Uterus (tissue), 4 donors: ENCODE measurements at places on chromosomes 1 and 21. TPM values are rescaled to one million over a fixed set of nuclear protein-coding genes. Genes with fewer than 3 reads are reported as not detected.

Gene CHD5
- not detected for total RNA-seq

Gene SPAG17
- total RNA-seq, result not detected

Gene HNRNPR
- 29.7 TPM for total RNA-seq

Gene C1orf56
- total RNA-seq, result 5.1 TPM

Gene CFHR1
- not detected for total RNA-seq

Gene KCNJ6
- total RNA-seq, result not detected

Gene PERM1
- total RNA-seq, result not detected

Gene GJA8
- total RNA-seq, result not detected

Gene SDC3
- 23.6 TPM for total RNA-seq

Gene NBPF20
- total RNA-seq, result 5.9 TPM

Gene SRGAP2B
- total RNA-seq, result 34.0 TPM

Gene LCE4A
- not detected for total RNA-seq

Gene KLHDC9
- total RNA-seq, result 12.1 TPM

Gene ZNF697
- total RNA-seq, result 25.5 TPM

Gene SFT2D2
- total RNA-seq, result 78.6 TPM

- DNase-seq, result no peak
Measured at GRCh38 chr1:241229216-241229615, 127.8 kb downstream of the RGS7 start.

DNA sequence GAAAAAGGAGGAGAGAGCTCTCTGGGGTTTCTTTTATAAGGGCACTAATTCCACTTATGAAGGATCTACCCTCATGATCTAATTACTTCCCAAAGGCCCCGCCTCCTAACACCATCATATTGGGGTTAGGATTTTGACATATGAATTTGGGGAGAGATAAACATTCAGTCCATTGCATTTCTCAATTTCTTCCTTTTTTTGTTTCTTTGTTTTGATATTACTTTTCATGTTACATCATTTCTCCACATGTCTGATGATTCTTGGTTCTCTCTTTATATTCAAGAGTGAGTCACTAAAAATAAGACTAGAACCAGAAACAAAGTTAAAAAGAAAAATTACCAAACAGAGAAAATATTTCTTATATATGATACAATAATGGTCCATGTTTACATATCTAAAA, 63.2 kb upstream of the DUSP10 start:
- DNase-seq, result no peak

DNA sequence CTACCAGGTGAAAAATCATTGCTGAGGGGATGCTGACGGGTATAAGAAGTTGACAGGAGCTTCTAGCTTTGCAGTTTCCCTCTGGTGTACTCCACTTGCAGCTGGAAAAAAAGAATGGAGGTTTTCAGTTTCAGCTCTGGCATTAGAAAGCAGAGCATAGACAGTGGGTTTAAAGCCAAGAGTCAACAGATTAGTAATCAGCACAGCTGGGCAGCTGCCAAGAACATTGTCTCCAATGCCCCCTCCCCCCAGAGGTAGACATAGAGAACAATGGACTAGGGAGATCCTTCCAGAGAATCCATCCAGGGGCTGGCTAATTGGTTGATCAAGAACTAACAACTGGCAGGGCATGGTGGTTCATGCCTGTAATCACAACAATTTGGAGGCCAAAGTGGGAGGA, 10.1 kb upstream of the ZBTB8B start:
- no peak for DNase-seq

DNA sequence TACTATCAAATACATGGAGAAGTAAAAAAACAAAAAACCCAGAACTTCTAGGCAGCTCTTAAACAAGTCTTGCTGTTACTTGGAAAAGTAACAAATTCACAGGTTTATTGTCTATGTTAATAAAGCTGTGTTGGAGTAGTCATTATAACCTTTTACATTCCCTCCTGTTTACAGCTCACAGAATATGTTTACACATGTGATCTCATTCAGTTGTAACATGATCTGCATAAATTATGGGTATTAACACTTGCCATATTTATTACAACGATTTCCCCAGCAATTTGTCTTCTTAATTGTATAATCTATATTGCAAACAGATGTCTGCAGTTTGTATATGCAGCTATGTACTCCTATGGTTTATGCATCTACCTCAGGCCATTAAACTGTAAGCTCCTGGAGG, 28.6 kb downstream of the ERG start:
- no peak for DNase-seq

GRCh38 chr21:21003701-21004100, 5.5 kb downstream of the NCAM2 start:
- DNase-seq, result no peak

- no peak for DNase-seq
Measured at GRCh38 chr1:202351725-202352124, 3.2 kb downstream of the PPP1R12B start.

DNA sequence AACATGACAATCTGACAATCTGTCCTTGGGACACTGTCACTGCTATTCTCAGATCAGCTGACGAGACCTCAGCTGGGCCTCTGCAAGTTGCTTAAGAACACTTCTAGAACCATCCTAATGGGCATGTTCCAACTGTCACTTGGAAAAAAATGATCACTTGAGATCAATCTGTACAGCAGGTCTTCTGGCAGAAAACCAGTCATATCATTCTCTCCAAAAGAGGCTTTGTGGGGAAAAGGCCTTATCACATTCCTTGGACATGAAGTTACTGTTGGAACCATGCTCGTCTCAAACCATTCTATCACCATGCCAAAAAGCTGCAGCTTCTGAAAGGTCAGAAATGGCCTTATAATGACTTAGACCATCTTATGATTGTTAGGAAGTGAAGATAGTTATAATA, 744.2 kb downstream of the USP25 start:
- DNase-seq, result no peak

DNA sequence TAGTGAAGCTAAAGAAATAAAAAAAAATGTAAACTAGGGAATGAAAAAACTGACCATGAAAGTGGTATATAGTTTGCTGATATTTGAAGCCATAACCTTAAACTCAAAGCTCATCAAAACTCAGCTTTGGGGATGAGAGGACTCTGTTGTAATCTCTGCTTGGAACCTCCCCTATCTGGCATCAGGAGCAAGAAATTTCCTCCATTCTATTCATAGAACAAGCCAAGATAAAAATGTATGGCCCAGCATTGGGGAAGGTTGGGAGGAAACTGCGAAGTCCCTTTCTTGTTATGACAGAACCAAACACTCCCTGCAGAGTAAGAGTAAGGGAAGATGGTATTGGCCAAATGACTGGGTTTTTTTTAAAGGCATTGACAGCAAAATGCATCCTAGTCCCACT, 35.6 kb downstream of the MCOLN2 start:
- DNase-seq, result no peak

- peak; percentile 38 for DNase-seq
Measured at GRCh38 chr1:162062542-162063015, 6.9 kb upstream of the NOS1AP start.

- DNase-seq, result no peak
Measured at GRCh38 chr1:27517907-27518718, 28.1 kb upstream of the WASF2 start.

DNA sequence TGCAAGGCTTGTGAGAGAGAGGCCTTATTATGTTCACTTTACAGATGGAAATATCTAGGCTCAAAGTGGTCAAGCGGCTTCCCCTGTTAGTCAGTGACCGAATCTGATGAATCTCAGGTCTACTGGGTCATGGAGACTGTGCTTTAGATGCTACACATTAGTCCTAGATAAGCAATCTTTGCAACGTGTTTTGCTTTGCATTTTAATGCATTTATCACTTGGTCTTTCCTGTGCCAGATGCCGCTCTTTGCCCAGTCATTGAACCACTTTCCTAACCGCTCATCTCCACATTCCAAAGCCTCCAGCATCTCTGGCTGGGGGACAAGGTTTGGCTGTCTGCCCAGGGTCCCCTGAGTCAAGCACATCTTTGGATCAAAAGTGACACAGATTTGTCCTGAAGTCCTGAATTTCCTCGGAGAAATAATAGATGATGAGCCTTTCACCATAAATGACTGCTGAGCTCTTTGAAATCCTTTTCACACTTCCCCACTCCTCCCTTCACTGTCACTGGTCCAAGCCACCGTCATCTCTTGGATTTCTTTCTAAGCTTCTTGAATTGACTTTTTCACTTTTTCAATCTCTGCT, 96.0 kb upstream of the USP24 start:
- no peak for DNase-seq

- DNase-seq, result no peak
Measured at GRCh38 chr1:201181726-201182125, 8.9 kb upstream of the IGFN1 start.

GRCh38 chr1:227788271-227789083, 27.0 kb upstream of the PRSS38 start:
- DNase-seq, result peak; percentile 85

DNA sequence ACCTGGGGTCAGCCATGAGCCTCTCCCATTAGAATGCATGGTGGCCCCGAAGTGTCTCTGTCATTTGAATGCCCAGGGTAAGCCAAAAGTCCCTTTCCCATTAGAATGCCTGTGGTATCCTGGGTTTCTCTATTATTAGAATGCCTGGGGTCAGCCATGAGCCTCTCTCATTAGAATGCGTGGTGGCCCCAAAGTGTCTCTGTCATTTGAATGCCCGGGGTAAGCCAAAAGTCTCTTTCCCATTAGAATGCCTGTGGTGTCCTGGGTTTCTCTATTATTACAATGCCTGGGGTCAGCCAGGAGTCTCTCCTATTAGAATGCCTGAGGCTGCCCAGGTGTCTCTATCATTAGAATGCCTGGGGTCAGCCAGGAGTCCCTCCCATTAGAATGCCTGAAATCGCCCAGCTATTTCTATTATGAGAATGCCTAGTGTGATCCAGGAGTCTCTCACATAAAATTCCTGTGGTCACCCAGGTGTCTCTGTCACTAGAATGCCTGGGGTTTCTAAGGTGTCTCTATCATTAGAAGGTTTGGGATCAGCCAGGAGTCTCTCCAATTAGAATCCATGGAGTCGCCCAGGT, 65.5 kb downstream of the RNF187 start:
- DNase-seq, result no peak

DNA sequence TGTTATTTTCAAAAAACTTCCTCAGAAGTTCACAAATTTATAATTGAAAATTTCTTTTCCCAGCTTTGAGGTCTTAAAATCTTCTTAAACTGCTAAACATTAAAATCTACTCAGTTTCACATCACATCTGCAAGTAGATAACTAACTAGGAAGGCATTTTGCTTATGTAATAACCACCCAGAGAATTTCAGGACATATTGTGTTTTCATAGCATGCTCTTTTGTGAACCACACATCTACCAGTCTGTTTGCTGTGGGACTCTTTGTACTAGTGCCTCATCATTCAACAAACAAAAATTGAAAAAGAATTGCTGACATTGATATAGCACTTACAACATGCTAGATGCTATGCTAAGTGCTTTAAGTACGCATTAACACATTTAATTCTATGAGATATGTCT, 31.6 kb upstream of the C1orf146 start:
- DNase-seq, result no peak

DNA sequence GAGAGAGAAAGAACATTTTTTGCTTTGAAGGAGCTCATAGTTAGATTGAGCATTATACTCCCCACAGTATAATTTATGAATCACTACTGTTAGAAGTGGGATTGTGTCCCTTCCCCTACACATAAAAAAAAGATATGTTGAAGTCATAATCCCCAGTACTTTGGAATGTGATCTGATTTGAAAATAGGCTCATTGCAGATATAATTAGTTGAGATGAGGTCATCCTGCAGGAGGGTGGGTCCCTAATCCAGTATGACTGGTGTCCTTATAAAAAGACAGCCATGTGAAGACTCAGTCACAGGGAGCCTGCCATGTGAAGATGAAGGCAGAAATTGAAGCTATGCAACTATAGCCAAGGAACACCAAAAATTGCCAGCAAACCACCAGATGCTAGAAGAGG, 76.4 kb downstream of the TGFB2 start:
- no peak for DNase-seq

DNA sequence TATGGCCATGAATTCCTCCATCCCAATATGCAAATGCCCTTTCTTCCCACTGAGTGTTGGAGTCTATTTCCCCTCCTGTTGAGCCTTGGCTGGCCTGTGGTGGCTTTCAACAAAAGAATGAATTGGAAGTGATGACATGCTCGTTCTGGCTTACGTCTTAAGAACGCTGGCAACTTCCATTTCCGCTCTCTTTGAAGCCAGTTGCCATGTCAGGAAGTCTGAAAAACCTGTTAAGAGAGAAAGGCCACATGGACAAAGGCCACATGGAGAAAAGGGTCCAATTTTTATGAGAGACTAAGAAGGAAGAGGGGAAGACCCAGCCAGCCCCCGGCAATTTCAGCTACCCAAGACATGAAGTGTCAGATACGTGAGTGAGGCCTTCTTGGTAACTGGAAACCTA, 45.6 kb upstream of the GADD45A start:
- DNase-seq, result no peak

GRCh38 chr1:229561141-229561540, 2.6 kb upstream of the ABCB10 start:
- no peak for DNase-seq

- DNase-seq, result no peak
Measured at GRCh38 chr1:81437213-81437612, 363.5 kb upstream of the ADGRL2 start.

DNA sequence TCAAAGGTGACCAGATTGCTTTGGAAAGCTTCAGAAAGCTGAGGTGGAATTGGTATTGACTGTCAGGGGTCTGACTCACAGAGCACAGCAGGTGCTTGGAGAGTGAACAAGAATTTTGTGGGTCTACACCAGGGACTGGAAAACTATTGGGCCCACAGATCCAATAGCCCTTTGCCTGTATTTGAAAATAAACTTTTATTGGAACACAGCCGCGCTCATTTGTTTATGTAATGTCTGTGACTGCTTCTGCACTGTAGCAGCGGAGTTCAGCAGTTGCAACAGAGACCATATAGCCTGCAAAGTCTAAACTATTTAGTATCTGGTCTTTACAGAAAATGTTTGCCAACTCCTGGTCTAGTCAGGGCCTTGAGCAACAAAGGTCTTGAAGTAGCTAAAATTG, 315.6 kb downstream of the NFIA start:
- no peak for DNase-seq

DNA sequence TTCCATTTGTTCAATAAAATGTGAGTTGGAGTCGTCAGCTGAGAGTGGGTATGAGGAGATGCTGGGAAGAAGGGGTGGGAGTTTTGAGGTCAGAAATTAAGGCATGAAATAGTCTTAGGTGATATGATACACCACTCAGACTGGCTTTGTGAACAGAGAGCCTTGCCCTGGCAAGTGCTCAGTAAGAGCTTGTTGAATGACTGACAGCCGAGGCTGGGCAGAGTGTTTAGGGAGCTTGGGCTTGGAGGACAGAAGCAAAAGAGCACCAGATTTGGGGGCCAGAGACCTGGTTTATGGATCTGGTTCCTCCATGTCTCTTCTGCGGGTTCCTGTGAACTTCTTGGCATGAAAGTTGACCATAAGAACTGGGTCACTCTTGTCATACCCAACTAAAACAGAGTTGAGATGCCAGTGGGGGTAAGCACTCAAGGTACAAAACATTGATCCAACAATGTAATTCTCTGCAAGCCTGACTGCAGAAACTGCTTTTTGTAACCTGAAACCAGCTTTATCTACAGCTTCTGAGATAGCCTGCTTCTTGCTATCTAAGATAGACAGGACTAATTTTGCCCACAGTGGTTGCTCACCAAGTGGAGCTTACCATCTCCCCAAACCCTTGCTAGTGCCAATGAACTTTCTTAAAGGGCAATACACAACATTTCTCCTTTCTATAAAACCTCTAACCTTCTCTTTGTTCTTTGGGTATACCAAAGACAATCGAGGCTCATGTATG, 126.4 kb downstream of the TENT5C start:
- no peak for DNase-seq

GRCh38 chr1:19597496-19598309, 46.4 kb upstream of the NBL1 start:
- no peak for DNase-seq
